ENCODE measurements at places on chromosomes 2 and 18.

DNA sequence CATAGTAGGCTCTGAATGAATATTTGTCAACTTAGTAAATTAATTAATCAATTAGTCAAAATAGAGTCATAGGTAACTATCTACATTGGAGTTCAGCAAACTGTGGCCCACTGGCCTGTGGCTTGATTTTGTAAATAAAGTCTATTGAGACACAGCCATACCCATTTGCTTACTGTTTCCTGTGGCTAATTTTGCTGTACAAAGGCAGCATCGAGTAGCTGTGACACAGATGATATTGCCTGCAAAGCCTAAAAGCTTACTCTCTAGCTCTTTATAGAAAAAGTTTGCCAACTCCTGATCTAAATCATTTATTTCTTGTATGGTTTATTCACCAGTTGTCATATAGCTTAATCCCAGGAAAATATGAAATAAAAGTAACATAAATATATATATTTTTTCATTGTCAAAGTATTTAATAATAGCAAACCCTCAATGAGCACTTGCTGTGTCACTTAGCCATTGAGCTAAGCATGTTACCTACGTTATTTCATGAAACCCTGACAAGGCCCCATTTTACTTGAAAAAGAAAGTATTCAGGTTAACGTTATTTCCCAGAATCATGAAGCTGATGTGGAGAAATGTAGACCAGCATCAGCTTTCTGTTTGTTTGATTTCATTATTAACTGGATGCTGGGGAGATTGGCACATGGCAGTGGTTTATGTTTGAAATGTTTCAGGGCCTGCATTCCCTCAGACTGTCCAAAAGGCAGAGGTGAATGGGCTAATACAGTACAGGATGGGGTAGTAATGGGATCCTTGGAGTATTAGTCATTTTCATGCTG, 69.6 kb downstream of the ICOS start:
- DNase-seq, result no peak

DNA sequence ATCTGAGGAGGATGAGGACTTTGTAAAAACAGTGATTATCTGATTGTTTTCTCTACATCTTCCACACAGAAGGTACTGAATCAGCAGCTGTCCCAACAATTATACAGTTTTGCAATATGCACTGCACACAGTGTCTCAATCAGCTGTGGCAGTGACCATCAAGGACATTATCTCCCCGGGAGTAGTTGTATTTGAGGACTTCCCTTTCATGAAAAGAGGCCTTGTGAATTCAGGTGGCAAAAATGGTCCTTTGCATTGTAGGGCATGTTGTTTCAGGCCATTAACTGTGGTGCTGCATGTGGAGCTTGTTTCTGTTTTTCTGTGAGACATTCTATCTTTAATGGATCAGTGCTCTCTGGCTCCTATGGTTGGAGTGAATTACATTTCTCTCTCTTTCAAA, 779.4 kb upstream of the FSHR start:
- no peak for DNase-seq

GRCh38 chr18:50283469-50284209, 2.3 kb upstream of the MBD1 start:
- no peak for DNase-seq

DNA sequence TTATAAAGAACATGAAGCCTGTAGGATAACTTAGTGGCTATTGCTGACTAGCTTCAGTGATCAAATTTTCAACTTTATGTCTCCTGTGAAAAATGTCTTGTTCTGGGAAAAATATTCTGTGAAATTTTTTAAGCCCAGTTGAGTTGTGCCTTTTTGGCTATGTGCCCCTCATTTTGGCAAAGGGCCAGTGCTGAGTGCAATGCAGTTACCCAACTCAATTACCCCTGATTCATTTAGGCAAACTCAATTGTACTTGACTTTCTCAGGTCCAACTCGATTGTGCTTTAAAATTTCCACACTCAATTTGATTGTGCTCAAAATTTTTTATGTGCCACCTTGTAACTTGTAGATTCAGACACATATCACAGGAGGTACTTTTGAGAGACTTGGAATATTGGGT, 548.8 kb upstream of the NRP2 start:
- DNase-seq, result no peak

DNA sequence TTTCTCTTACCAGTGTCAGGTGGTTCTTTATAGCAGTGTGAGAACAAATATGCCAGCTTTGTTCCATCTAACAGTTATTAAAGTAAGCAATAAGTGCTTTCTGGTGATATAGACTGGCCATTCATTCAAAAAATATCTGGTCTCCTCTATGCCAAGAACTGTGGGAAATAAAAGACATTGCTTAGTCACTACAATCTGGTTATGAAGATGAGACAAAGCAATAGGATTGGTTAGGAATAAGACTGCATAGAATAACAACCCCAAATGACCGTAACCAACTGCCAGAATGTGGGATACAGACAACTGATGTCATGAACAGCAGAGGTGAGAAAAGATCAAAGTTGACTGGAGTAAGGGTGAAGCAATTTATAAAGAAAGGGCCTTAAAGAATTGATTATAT, 83.8 kb downstream of the MBD2 start:
- DNase-seq, result no peak

- no peak for DNase-seq
Observed at GRCh38 chr18:8235894-8236293, 373.3 kb upstream of the RAB12 start.

DNA sequence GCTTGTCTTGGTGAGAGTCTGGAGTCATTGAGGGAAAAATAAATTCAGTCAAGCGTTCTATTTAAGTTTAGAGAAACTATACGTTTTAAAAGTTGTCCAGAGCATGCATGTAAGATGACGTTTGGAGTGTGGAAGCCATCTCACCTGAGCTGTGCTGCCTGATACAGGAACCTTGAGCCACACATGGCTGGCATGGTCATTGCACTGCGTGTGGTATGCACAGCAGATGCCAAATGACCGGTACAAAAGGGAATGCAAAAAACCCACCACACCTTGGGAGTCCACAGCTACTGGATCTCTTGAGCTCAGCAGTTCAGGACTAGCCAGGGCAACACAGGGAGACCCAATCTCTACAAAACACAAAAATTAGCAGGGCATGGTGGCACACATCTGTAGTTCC, 4.3 kb downstream of the MZT2B start:
- DNase-seq, result no peak

DNA sequence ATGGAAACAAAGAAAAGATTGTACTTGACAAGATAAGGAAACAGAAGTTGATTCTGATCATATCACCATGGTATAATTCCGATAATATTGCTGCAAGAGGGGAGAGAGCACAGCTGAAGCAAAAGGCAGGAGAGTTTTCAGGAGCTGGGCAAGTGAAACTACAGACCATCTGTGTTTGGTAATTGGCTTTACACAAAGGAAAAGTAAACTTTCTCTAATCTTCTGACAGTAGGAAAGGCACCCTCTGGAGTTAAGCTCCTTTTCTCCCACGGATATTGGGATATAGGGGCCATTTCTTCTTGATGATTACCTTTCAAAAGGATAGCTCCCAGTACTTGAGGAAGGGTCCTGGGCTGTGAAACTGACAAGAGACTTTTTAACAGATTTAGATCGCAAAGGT, 29.9 kb upstream of the REG3A start:
- DNase-seq, result no peak

DNA sequence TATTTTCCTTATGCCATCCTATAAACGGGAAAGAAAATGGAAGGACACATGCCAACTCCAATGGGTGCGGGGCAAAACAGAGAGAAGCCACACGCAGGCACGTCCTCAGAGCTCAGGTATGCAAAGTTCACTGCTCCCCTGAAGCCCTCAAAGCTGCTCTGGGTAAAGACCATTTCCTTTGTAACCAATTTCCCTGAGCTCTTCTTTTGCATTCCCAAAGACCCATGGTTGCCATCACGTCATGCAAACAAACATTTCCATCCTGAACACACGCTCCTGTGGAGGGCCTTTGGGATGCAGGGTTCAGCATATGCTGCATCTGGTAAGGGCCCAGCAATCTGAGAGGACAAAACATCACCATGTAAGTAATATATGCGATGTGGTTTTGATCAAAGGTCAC, 69.4 kb downstream of the EMILIN2 start:
- no peak for DNase-seq

- DNase-seq, result no peak
Observed at GRCh38 chr2:137943678-137944347, 20.5 kb upstream of the HNMT start.

- no peak for DNase-seq
Observed at GRCh38 chr2:43021791-43022509, 204.5 kb downstream of the ZFP36L2 start.

GRCh38 chr2:234559609-234560008, 62.7 kb upstream of the ARL4C start:
- DNase-seq, result no peak

DNA sequence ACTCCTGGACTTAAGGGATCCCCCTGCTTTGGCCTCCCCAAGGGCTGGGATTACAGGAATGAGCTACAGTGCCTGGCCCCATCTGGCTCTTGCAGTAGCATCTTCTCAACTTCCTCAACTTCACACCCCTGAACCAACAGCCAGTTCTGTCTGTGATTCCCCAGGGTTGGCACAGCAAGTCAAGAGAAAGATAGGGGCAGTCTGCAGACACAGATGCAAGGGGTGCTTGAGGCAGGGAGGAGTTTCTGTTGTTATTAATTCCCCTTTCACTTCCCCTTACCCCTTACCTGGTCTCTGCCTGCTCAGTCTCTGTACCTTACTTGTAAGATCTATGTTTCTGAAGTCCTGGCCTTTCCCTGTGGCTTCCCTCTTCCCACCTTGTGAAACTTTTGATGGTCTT, 54.1 kb upstream of the MEX3C start:
- no peak for DNase-seq

- DNase-seq, result peak; percentile 1
Observed at GRCh38 chr2:12619975-12620374, 96.8 kb upstream of the TRIB2 start.

DNA sequence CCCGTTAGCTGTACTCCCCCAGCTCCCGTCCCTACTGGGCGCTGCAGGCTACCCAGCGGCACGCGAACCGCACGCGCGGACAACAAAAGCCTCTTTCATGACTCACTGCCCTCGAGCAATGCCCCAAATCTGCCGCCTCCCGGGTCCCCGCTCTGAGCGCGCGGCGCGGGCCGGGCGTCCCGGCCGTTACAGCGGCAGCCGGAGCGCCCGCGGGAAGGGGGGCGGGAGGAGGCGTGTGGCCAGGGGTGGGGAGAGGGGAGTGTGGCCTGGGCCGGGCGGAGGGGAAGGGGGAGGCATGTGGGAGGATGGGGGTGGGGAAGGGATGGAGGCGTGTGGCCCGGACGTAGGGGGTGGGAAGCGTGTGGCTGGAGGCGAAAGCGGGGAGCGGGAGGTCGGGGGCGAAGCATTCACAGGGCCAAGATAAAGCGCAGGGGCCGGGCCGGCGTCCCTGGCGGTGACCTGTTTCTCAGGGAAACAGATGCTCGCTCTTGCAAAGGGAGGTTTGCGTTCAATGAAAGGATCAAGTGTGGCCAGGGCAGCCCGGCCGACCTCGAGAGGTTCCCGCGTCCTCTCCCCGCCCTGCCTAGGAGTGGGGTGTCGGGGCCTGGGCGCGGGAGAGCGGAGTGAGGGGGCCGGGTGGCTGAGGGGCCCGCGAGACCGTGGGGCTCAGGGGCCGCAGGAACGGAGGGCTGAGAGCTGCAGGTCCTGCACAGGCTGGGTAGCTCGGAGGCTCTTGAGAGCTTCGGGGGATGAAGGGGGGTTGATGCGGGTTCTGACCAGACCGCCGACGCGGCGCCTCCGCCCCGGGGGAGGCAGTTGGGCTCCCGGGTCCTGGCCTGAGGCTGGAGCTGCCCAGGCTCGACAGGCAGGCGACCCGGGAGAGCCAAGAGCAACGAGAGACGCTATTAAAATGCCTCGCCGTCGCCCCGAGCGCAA, 3.5 kb upstream of the NEUROD1 start:
- DNase-seq, result no peak

DNA sequence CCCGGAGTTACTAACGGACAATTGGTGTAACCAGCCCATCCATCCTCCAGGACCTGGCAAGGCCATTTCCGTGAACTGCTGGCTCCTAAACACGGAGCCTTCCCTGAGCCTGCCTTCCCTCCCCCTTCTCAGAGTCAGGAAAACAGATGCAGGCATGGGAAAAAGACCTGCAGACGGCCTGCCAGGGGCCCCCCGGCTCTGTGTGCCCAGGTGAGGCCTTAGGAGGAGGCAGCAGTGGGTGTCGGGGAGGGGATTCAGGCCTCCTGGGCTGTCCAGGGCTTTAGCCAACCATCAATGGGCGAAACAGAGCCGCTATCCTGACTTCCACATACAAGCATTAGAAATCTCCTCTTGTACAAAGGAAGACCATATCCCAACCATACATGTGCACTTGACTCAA, 68.3 kb upstream of the BOD1L2 start:
- no peak for DNase-seq

- no peak for DNase-seq
Observed at GRCh38 chr2:46885376-46885775, 30.2 kb downstream of the MCFD2 start.

- no peak for DNase-seq
Observed at GRCh38 chr18:23355206-23355605, 97.9 kb upstream of the RIOK3 start.

DNA sequence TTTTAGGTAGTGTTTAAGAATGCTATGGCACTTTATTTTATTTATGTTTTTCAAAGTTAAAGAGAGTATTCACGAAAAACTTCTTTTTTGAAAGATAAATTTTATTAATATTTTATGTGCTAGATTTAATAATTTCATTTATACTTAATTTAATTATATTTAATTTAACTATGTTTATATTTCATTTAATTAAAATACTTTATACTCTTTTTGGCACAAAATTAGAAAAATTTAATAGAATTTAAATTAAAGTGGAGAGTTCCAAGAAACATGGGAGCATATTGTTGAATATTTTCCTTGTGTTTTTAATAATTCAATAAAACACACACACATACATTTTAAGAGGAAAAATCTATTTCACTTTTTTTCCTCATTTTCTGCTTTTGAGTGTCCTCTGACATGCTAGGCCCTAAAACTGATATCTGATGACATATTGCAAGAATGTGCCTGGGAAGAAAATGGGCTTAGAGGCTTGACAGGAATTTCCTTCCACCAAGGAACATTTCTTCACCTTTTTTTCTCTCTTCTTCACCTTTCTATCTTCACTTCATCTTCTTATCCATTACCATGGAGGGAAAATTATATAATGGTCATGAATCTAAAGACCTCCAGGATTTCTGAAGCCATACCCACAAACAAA, 15.4 kb downstream of the ARHGAP28 start:
- no peak for DNase-seq

GRCh38 chr2:55014962-55015939, 35.0 kb downstream of the RTN4 start:
- DNase-seq, result no peak

GRCh38 chr2:67600946-67601345, 203.8 kb downstream of the ETAA1 start:
- no peak for DNase-seq
